ENCODE measurements at places on chromosomes 5 and 9.
A peak's percentile ranks its signal among the peaks of the same experiment; 100 is the strongest.

- DNase-seq, result peak; percentile 73
Observed at GRCh38 chr9:124202447-124202971, 55.2 kb upstream of the NEK6 start.

DNA sequence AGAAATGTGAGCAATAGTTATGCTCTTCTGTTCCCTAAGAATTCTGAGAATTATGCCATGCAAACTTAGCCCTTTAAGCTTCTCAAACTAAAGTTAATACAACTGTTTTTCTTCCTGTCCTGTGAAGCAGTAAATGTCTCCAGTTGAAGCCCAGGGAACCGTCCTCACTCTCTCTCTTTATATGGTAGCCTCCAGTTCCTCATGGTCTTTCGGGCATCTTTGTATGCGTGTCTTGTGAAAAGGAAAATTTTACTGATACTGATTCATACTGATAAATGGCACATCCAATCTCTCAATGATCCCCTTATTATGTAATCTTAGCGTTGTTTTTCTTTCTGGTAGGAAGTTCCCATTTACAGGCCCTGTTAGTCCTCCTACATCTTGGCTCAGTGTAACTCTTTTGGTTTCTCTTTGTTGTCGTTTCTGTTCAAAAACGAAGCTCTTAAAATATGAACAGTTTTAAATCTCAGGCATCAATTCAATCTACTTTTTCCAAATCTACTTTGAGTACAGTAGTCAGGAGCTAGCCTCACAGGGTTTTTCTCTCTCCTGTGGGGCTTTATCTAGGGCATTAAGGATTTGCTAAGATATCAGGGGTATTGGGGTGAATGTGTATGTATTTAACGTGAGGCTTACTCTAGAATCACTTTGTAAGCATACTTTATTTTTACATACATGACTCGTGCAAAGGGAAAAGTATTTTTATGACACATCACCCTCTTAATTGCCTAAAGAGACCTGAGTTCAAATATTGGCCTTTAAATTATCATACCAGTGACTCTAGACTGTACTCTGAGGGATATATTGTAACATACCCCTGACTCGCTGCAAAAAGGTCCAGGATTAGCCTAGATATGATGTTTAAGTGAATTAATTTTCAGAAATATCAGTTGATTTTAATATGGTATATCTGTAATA, 258.0 kb downstream of the NR3C1 start:
- DNase-seq, result no peak

DNA sequence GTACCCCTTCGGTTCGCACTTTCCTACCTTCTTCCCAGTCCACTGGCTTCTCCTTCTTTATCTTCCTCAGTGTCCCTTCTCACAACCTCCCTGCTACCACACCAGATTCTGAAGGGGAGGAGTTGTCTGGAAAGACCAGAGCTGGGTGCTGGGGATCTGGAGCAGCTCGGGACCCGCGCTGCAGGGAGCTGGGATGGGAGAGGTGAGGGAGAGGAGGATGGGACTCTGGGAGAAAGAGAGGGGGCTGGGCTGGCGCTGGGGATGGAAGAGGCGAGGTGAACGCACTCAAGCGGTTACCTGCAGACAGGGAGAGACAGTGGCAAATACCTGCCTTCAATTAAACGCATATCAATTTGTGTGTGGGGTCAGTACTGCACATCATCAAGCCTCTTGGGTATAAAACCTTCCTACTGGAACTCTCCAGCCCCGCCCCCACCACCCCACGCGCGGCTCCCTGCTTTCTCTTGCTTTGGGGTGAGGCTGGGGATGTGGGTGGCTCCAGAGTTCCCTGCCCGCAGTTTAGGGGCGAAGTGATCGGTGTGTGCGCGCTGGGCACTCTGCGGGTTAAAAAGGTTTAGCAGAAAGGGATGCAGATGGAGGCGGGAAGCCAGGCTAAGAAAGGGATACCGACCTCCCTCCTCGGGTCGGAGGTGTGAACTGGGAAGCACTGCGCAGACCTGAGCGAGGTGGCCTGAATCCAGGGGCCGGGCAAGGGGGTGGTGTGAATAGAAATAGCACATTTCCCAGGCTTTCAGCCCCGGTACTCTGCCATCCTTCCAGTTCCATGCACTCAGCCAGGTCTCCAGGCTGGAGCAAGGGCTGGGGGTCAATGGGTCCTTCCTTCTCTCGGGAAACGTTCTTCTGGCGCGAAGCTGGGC, 977 bp upstream of the PAM start:
- no peak for DNase-seq

GRCh38 chr9:3912817-3913216, 387.0 kb upstream of the RFX3 start:
- DNase-seq, result no peak

GRCh38 chr5:36886791-36887190, 10.2 kb downstream of the NIPBL start:
- DNase-seq, result no peak

DNA sequence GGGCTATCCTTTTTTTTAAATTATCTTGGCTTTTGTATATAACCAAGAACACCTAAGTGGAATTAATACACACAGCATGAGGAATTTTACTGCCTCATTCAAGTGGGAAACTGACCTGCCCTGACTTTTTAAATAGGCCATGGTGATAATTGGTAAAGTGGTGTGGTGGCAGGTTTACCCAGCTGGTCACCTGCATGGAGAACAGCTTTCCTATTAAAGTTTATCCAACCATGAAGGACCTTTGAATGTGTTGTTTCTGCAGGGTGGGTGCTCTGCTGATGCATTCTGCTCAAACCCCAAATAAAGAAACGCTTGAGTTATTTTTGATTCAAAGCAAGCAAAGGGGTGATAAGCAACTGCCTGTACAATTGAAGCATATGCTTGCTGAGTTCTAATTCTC, 261.0 kb upstream of the GRIN3A start:
- DNase-seq, result no peak

GRCh38 chr5:109853377-109853776, 163.7 kb downstream of the MAN2A1 start:
- DNase-seq, result no peak

- DNase-seq, result peak; percentile 47
Observed at GRCh38 chr9:114291064-114291474, 31.8 kb upstream of the ORM1 start.

GRCh38 chr5:31990701-31991110, 183.4 kb downstream of the GOLPH3 start:
- DNase-seq, result no peak

- DNase-seq, result no peak
Observed at GRCh38 chr9:14992081-14992480, 81.9 kb upstream of the FREM1 start.

DNA sequence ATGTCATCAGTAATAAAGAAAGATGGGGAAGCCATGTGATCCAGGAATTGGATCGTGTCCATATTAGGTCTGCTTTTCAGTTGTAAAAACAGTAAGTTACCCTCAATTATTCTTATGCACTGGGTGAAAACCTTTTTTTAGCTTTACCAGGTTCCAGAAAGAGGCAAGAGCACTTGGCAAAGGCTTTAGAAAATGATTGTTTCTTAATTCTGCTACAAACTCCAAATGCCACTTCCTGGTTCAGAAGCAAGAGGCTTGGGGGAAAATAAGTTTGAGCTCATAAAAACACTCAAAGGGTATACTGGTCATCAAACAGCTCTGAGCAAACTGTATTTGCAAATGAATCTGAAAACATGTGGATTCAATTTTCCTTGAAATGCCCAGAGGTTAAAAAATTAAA, 615.6 kb downstream of the EBF1 start:
- DNase-seq, result no peak

DNA sequence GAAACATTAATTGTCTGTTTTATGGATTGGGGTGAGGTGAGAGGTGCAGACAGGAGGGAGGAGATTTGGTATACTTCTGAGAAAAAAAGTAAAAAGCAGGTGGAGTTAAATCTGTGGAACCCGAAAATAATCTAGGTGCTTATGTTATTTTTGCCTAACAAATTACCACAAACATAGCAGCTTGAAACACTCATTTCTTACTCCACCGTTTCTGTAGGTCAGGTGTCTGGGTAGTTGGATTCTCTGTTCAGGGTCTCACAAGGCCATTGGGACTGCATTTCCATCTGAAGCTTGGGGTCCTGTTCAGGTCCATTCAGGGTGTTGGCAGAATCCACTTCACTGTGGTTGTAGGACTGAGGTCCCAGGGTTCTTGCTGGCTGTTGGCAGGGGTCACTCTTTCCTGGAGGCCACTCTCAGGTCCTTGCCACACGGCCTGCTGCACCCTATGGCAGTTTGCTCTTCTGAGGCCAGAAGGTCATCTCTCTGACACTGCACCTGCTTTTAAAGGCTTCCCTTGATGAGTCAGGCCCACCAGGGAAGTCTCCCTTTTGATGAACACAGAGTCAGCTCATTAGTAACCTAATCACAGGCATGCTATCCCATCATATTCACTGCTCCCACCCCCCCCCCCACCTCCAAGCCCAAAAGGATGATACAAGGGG, 82.2 kb downstream of the TRIO start:
- no peak for DNase-seq

DNA sequence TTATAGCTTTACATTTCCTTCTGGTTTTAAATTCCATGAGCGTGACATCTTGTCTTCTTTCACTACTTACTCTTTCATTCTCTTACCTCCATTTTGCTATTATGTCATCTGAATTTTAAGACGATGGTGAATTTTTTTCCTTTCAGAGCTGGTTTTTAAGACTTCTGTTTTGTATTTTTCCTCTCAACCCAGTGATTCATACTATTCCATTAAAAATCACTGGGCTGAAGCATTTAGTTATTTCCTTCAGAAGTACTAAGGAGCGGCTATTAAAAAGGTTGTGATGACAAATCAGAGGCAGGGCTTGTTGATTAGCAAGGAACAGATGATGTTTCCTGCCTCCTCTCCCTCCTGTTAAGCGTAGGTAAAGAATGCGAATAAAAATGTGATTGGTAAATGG, 16.5 kb downstream of the AGXT2 start:
- DNase-seq, result no peak

GRCh38 chr5:88480801-88481499, 212.3 kb upstream of the TMEM161B start:
- no peak for DNase-seq

DNA sequence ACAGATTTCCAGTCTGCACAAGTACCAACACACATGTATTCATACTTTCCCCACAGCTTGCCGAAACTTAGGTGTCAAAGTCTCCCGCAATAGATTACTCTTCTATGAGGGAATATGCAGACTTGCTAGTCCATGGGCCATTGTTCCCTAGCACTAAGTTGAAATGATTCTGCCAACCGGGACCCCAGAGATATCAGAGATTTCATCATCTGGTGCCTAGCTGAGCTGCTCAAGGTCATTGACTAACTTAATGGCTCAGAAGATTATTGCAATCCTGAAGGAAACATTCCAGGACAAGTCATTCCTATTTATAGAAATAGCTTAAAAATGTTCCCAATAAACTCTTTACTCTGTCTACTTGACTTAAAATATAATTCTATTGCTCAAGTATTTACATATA, 202.6 kb downstream of the PIK3R1 start:
- no peak for DNase-seq

GRCh38 chr5:42720251-42720650, 36.4 kb upstream of the CCDC152 start:
- DNase-seq, result no peak

GRCh38 chr9:27591093-27591492, 17.8 kb upstream of the C9orf72 start:
- no peak for DNase-seq

- DNase-seq, result no peak
Observed at GRCh38 chr5:170402508-170402907, 13.3 kb upstream of the KCNMB1 start.

- DNase-seq, result no peak
Observed at GRCh38 chr5:144117412-144117811, 53.0 kb downstream of the YIPF5 start.

DNA sequence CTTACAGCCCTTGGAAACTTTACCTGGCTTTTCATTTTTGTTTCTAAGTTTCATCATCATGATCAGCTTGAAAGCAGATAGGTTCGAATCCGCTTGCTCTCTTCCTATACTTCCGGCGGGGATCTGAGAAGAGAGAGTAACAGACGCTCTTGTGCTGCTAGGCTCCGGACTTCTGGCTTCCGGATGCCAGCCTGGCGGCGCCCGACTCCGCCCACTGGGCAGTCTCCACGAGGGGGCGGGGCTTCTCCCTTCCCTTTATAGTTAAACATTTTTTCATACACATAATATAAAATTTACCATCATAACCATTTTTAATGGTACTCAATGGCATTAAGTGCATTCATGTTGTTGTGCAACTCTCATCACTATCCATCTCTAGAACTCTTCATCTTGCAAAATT, 49.5 kb upstream of the ELOVL7 start:
- DNase-seq, result no peak

- no peak for DNase-seq
Observed at GRCh38 chr5:140633501-140633900, 526 bp upstream of the CD14 start.

DNA sequence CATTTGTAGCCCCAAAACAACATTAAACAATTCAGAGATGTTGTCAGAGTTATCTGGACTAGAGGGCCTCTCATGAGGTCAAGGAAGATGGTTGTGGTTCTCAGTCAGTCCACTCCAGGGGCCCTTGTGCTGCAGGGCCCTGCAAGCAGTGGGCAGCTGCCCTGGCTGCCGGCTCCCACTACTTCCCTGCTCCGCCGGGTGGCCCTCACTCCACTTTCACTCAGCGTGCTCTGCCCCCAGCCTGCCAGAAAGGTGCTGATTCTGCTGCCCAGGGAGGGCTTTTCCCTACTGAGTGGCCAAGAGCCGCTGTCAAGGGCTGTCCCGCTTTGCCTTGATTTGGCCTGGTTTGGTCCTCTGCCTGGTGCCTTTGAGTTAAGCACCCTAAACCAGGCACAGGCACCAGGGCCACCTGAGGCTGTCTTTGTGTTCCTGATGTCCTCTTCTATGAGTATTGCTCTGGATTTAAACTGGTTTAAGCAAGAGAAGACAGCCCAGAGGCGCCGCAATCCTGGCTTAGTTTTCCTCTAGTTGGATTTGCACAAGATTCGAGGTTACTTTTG, 117.2 kb downstream of the GADD45G start:
- no peak for DNase-seq

- DNase-seq, result no peak
Observed at GRCh38 chr9:109011231-109011671, 2.0 kb downstream of the CTNNAL1 start.

- DNase-seq, result no peak
Observed at GRCh38 chr5:67414712-67415111, 218.1 kb upstream of the CD180 start.

GRCh38 chr5:34511915-34512314, 144.2 kb upstream of the RAI14 start:
- no peak for DNase-seq

DNA sequence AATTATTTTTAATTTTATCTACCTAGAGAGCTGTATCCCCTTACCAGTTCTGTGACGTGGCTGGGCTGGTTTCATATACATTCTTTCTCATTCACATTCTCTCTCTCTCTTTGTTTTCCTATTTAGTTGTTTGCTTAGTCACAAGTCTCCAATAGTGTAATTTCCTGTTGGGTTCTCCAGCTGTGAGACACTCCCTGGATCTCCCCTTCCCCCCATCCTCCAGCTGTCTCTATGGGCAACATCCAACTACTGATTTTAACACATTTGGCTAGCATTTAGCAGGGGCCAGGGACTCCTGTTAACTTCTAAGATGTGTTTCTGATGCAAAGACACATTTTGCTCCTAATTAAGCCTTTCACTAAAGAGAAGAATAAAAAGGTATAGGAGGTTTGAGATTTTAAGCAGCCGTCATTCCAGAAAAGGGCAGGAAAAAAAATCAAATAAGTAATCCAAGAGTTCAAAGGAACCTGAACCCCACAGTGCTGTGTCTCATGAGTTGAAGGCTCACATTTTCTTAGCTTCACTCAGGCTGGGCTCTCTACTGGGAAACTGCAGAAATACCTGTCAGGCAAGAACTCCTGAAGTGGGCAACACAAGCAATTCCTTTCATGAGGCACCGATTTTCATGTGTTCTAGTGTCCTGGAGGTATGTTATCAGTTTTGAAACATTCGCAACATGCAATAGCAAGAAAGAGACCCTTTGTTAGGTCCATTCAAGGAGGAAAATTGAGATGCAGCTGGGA, 198.7 kb upstream of the C9orf72 start:
- no peak for DNase-seq
